ENCODE measurements at places on chromosomes 16 and 17.

- peak; percentile 28 for DNase-seq
Observed at GRCh38 chr17:61461586-61461966, 9.4 kb downstream of the TBX4 start.

GRCh38 chr16:2467528-2468232 lies 3.4 kb upstream of the NTN3 start:
- DNase-seq: peak; percentile 89

GRCh38 chr16:88289561-88289960 lies 93.2 kb upstream of the ZNF469 start:
- no peak for DNase-seq

DNA sequence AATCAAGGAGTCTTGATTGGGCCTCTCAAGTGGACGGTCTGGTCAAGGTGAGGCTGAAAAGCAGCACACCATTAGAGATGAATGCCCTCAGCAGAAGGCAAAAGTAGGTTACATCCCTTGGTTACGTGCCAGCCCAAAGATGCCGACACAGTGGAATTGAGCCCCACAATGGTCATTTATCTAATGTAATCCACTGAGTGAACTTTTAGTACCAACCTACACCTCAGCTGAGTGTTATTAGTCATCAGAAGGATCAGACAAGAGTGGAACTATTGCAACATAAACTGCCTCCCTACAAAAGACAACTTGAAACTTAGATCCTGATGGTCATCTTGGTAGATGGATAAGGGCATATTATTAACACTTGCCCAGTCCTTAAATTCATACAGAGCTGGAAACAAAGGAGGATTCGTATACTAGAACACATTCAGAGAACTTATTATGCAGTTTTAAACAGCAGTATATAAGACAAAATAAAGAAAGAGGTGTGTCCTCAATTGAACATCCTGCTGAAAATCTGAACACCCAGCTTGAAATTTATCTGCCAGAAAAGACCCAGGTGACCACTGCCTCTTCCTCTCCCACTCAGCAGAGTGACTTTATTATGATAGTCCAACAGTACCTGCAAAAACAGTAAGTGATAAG lies 2.8 kb downstream of the DCUN1D3 start:
- no peak for DNase-seq

DNA sequence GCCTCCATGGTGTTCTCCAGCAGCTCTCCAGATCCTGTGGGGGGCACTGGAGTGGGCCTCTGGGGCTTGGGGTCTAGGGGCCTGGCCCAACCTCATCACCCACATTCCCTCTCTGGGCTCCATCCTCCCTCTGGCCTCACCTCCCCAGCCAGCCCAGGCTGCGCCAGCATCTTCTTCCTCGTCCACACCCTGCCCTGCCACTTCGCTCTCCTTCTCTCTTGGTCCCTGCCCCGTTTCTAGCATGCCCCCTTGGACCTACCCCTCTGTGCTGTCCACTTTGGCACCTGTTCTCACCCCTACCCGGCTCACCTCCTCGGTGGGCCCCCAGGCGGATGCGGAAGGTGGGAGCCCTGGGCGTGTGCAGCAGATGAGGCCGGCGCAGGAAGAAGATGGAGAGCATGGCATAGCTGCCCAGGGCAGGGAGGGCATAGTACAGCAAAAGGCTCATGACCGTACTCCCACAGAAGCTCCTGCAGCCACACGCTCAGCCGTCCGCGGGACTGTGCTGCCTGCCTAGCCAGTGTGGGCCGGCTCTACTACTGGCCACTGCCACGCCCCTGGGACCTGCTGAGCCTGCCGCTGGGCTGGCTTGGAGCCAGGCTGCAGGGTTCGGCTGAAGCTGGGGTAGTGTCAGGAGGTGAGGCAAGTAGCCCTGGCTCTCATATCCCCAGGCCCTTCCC lies at the start of gene GDPD3:
Gene GDPD3, minus strand, starts transcription at position 507 of the 680 bp plus-strand sequence. Its CDS starts 59 bp downstream, at position 448.
- DNase-seq: no peak

DNA sequence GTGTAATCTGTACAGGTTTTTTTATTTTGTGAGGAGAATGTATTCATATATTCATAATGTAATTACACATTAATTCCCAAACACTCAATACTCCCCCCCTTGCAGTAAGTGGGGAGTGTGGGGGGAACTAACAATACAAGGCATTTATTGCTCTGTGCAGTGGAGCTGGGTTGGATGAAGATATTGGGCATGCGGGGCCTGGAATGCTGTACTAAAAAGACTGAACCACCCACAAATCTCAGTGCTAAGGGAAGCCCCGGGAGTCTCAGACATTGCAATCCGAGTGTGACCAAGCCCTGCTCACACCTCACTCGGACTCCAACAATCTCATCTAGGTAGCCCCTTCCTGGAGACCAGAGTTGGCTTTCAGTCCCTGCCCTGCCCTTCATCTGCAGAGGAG lies 6.0 kb downstream of the PLLP start:
- DNase-seq: no peak

GRCh38 chr17:69733171-69734012 lies 318.9 kb downstream of the MAP2K6 start:
- peak; percentile 24 for DNase-seq

- DNase-seq: no peak
Observed at GRCh38 chr16:54106057-54106456, 180.5 kb downstream of the IRX3 start.

DNA sequence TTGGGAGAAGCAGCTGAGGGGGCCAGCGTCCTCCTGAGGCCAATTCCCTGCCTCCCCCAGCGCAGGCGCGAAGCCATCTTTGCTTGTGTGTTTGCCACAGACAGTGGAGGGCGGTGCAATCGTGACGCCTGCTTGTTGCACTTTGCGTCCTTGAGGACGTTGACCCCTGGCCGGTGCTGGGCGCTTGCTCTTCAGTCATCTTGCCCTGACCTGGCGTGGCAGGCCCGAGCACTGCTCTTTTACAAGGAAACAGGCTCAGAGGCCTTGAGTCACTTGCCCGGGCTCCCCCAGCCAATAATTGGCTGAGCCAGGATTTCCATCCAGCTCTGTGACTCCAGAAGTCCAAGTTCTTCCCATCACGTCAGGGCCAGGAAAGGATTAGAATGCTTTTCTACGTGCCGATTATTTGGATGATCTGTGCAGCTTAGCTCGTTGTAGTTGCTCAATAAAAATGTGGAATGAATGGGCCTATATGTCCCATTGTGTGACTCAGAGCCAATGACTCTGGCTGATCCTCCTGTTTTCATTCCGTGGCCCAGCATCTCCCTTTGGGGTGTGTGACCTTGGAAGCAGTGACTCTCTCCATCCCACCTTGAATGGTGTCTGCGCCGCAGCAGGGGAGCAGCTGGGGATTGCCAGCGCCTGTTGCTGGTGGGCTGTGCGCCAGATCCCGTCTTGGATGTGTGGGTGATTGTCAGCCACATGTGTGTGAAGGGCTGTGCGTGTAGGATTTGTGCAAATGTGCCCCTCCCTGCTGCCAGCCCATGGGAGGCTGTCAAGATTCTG lies 214.1 kb downstream of the SEC14L1 start:
- no peak for DNase-seq

DNA sequence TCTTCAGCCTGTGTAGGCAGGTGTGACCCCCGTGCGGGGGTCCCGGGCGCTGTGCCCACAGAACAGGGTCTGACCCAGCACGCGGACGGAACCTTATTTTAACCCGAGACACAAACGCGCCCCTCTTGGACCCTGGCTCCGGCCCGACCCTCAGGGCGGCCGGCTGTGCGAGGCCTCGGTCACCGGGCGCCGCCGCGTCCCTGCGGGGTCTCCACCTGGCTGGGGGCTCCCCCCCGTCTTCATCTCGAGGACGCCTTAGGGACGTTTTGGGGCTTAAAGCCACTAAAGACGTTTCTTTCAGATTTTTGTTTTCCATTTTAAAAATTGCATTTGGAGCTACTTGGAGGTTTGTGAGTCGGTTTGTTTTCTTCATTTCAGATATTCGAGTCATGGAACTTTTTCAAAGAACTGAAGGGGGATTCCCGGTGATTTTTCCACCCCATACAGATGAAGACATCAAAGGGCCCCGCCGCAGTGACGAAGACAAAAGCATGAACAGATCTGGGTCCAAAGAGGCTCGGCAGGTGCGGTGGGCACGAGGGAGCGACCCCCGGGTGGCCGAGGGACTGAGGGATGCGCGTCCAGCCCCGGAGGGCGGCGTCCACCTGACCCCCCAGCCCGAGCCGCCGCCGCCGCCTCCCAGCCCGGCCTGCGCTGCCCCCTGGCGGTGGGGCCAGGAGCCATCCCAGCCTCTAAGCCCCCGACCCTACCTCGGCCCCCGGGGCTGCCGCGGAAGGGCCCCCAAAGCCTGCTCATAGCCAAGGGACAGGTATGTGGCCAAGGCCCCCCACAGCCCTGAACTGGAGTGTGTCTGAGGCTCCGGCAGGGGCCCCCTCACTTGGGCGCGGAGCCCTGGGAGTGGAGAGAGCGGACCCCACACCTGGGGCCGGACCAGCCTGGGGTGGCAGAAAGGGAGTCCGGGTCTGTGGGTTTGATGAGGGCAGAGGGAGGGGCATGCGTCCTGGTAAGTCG lies 3.8 kb upstream of the CD7 start:
- no peak for DNase-seq

DNA sequence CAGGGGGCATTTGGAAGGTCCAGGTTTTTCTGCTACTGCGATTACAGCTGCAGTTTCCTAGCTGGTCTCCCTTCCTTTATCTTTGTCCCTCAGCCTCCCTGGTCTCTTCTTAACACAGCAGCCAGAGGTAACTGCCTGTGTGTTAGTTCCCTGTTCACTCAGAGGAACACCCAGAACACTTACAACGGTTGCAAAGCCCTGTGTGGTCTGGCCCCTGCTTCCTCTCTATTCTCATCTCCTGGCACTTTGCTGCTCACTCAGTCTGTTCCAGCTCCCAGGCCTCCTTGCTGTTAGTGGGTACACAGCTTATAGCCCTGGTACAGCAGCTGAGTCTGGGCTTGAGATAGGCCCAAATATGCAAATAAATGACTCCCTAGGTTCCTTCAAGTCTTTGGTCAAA lies 16.4 kb downstream of the NTN1 start:
- DNase-seq: no peak

GRCh38 chr17:63425483-63425882 lies 20.6 kb downstream of the CYB561 start:
- peak; percentile 97 for DNase-seq

GRCh38 chr16:2711370-2712062 lies 8.5 kb downstream of the PRSS27 start:
- DNase-seq: no peak

GRCh38 chr16:19613834-19614233 lies 58.3 kb downstream of the VPS35L start:
- DNase-seq: no peak

GRCh38 chr16:5186381-5186903 lies 88.8 kb upstream of the EEF2KMT start:
- DNase-seq: no peak

- peak; percentile 90 for DNase-seq
Observed at GRCh38 chr17:28949185-28950016, 1.9 kb downstream of the PHF12 start.

DNA sequence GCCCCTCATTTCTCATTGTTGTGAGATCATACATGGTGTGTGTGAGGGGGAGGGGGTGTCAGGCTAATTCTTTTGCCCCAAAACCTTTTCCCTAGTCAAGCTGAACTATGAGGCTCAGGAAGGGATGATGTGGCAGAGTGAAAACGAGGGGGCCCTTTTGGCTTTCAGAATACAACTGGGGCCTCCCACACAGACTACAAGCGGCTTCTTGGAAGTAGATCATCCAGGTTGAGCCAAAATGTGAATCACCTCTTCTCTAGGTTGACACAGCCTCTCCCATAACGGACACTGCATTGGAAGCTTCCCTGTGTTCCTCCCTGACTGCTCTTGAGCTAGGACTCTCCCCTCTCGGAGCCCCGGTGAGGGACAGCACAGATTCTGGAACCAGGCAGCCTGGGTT lies 2.3 kb upstream of the ALKBH5 start:
- no peak for DNase-seq

GRCh38 chr17:39132192-39132610 lies 19.2 kb downstream of the PLXDC1 start:
- DNase-seq: no peak

DNA sequence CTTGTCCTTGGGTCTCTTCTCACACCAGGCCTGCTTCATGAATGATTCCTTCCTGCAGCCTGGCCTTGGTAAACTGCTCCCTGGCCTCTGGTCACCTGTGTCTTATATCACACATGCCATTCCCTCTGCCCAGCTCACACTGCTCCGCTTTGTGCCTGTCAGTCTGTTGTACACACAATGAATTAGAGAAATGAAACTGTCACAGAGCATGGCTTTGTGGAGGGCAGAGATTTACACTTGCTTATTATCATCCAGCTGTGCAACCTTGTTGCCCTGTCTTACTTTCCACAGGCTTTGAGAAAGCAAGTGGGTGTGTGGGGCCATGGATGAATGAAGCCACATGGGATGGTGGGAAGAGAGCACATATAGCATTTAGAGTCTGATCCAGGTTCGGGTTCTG lies 22.4 kb downstream of the ALDH3A2 start:
- no peak for DNase-seq

GRCh38 chr16:23499801-23500200 lies 10.5 kb downstream of the GGA2 start:
- no peak for DNase-seq

DNA sequence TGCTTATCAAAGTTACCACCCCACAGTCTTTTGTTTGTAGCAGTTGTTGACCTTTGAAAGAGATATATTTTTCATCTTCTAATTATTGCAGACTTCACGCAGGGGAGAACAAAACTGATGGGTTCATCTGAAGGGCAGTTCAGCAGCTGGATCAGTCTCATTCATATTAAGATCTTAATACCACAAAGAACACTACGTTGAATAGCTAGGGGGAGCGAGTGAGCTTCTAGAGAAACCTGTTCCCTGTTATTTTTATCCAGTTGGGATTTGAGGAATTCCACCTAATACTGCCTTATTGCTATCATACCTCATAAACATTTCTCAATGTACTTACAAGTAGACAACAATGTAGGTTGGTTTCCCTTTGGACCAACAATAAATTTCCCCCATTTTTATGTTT lies 306.1 kb upstream of the KIF2B start:
- DNase-seq: peak; percentile 58

DNA sequence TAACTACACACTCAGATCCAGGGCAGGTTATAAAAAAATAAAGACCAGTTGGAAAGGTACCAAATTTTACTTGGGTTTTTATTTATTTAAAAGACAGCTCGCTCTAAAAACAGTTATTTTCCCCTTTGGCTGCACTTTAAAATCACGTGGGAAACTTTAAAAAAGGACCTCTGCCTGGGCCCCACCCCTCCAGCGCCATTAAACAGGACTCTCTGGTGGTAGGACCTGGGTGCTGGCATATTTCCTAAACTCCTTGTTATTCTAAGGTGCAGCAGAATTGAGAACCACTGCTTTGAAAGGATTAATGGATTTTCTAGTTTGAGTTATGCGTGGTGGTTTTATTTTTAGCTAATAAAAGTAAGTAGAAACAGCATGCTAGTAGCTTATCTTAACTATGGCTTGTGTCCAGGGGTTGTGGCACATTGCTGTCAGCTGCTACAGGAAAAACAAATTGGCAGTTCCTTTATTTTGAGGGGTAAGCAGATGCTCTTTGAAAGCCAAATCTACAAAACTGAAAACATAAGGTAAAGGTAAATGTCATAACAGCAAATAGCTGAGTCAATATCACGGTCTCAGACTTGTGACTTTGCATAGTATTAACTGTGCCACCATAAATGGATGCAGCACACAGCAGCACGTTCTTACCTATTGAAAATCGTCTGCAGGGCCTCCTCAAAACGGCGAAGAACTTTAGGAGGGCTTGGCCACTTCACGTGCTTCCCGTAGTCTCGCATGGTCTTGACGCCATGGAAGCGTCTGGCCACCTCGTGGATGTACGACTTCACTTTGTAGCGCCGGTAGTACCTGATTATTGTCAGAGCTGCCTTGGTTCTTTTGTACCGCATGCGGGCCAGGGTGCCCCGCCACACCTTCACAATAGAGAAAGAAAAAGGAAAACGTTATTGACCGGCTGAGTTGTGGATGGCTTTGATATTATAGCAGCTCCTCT lies 172.0 kb downstream of the CDK5R1 start:
- DNase-seq: no peak
